ENCODE measurements at places on chromosomes 3 and 15.

DNA sequence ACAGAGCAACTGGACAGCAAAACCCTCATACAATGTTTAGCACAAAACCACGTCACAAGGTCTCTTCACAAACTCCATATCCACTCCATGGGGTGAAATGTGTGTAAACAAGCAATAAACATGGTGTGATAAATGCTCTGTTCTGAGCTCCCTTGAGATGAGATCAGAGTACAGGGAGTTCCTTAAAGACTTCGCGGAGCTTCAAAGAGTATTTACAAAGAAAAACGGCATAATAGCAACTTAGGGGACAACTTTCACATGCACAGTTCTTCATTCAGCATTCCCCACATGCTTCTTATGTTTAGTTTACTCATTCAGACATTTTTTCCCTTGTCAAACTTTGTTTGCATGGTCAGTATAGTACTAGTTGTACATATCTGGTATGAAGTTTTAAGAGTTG lies 52.5 kb upstream of the SUCLG2 start:
- no peak for DNase-seq
- H3K4me1 ChIP-seq, result no peaks in the 10 kb centered on the region
- H3K36me3 ChIP-seq, result no peaks in the 10 kb centered on the region

- H3K27me3 ChIP-seq, result peaks cover 63% of the 10 kb centered on the region
- H3K4me3 ChIP-seq, result peak overlapping the region; percentile 66
- H3K27ac ChIP-seq, result no peak overlapping the region
- H3K4me1 ChIP-seq, result peaks cover 16% of the 10 kb centered on the region
- DNase-seq, result peak; percentile 81
Observed at GRCh38 chr15:93087825-93088199, 1.2 kb downstream of the RGMA start.

GRCh38 chr3:76565496-76566210 lies 474.2 kb upstream of the ROBO2 start:
- H3K4me3 ChIP-seq, result no peak overlapping the region
- no peak for DNase-seq
- no peaks in the 10 kb centered on the region for H3K27me3 ChIP-seq
- no peaks in the 10 kb centered on the region for H3K4me1 ChIP-seq
- H3K27ac ChIP-seq, result no peak overlapping the region

- H3K27me3 ChIP-seq, result no peaks in the 10 kb centered on the region
- no peak overlapping the region for H3K27ac ChIP-seq
- no peaks in the 10 kb centered on the region for H3K36me3 ChIP-seq
Observed at GRCh38 chr3:145370870-145371269, 790.1 kb downstream of the PLOD2 start.

DNA sequence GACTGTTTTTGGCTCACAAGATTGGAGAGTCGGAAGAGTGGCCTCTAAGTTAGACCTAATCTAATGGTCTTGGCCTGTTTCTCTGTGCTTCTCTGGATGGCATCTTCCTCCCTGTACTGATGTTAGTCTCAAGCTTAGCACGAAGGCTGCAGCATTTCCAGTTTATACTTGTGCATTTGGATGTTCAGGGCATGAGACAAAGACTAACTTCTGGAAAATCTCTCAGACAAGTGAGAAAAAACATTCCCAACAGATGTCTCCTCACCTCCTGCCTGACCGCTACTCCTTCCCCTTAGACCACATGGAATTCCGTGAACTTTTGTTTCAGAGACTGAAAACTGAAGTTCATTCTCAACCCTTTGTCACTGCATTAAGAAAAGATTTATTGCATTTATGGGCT lies 410.8 kb upstream of the MCTP2 start:
- H3K27me3 ChIP-seq, result no peaks in the 10 kb centered on the region
- no peaks in the 10 kb centered on the region for H3K4me1 ChIP-seq
- H3K4me3 ChIP-seq, result no peak overlapping the region
- no peak overlapping the region for H3K27ac ChIP-seq
- H3K36me3 ChIP-seq, result no peaks in the 10 kb centered on the region

- H3K27ac ChIP-seq, result no peak overlapping the region
- DNase-seq, result no peak
- H3K4me1 ChIP-seq, result no peaks in the 10 kb centered on the region
- H3K27me3 ChIP-seq, result no peaks in the 10 kb centered on the region
- H3K36me3 ChIP-seq, result no peaks in the 10 kb centered on the region
Observed at GRCh38 chr15:92636401-92636907, 19.1 kb downstream of the FAM174B start.

Measured in activated CD8-positive, alpha-beta T cell treated with anti-CD3 and anti-CD28 coated beads, Interleukin-2, amount 10 ng/mL, durations not matched to agents 7 days and 5 days (primary cell).